Calu3 (cell line): ENCODE measurements at places on chromosomes 5 and 9. TPM values are rescaled to one million over a fixed set of nuclear protein-coding genes. Genes with fewer than 3 reads are reported as not detected.
A peak's percentile ranks its signal among the peaks of the same experiment; 100 is the strongest.

The SELENOP gene
- total RNA-seq = 2.0 and 4.9 TPM in 2 replicates

- peak; percentile 65 for DNase-seq
Measured at GRCh38 chr5:176400382-176401156, 12.0 kb downstream of the HIGD2A start.

The SLC6A7 gene
- not detected in 2 replicates for total RNA-seq

The IL9 gene
- not detected in 2 replicates for total RNA-seq

DNA sequence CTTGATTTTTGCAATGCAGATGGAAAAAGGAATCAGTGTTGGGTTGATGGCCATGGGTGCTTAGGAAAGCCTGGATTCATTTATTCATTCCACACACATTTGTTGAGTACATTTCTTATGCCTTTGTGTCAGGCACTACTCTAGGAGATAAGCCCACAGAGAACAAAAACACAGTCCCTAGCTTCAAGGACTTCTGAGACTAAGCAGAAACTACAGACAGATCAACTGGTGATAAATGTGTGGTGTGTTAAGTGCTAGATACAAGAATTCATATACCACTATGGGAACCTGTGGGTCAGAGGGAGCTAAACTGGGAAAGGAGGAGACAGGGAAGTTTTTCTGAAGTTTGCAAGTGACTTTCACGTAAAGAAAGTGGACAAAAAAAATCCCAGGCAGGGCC lies 119.9 kb downstream of the CEMIP2 start:
- DNase-seq = no peak

The STPG3 gene
- total RNA-seq = not detected in 2 replicates

The F2RL1 gene
- total RNA-seq = 122 and 147 TPM in 2 replicates
